ENCODE measurements at places on chromosomes 7 and 10.

- no peaks in the 10 kb centered on the region for H3K4me1 ChIP-seq
- no peak overlapping the region for H3K27ac ChIP-seq
- no peak overlapping the region for H3K4me3 ChIP-seq
- H3K27me3 ChIP-seq, result no peaks in the 10 kb centered on the region
- ATAC-seq, result no peak
- H3K36me3 ChIP-seq, result peaks cover 42% of the 10 kb centered on the region
Observed at GRCh38 chr7:6419310-6419773, 28.4 kb downstream of the DAGLB start.

DNA sequence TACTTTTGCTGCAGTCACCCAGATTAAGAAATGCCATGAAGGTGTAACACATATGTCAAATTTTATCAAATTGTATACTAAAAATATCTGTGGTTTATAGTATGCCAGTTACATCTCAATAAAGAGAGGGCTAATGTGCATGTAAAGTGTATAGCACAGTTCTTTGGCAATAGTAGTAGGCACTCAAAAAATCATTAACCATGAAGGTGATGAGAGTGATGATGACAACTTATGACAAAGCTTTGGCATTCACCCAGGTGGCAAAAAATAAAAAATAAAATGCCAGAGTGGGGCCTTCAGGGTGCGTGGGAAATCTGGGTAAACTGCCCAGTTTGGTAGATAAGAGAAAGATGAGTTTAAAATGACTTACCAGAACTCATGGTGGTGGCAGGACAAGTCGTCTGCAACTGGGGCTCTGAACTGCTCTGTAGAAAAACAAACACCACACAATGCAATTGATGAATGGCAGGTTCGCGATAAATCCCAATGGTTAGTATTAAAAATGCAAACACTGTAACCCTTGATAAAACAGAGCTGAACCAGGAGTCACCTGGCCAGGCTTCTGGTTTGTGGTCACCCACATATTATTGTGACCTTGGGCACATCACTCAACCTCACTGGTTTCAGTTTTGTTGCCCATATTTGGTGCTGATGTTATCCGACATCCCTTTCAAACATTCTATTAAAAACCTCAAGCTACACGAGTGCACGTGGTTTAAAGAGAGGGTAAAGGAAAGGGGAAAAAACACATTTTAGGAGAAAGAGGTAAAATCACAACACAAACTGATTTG, 120.2 kb downstream of the SORBS1 start:
- no peak overlapping the region for H3K27ac ChIP-seq
- ATAC-seq, result peak; percentile 86
- H3K4me3 ChIP-seq, result no peak overlapping the region

DNA sequence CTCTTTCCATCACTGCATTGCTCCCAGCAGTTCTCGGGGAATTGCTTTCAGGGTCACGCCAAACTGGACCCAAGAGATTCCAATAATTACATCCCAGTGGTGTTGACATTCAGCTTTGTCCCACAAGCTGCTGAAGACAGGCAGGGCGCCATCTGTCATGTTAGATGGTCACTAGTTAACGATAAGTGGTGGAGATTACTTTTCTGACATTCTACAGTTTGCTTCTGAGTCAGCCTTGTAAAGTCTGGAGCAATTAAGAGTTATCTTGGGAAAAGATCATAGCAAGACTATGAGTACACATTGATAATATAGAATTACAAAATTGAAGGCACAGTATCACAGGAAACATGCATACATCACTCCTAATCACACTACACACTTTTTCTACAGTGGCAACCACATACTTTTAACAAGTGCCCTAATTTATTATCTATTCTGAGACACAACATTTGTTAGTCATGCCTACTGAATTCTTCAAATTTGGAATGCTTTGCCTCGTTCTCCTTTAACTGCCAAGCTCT, 41.9 kb downstream of the SEMA3C start:
- no peaks in the 10 kb centered on the region for H3K27me3 ChIP-seq
- no peak overlapping the region for H3K27ac ChIP-seq
- H3K36me3 ChIP-seq, result no peaks in the 10 kb centered on the region
- H3K4me3 ChIP-seq, result no peak overlapping the region
- ATAC-seq, result no peak

DNA sequence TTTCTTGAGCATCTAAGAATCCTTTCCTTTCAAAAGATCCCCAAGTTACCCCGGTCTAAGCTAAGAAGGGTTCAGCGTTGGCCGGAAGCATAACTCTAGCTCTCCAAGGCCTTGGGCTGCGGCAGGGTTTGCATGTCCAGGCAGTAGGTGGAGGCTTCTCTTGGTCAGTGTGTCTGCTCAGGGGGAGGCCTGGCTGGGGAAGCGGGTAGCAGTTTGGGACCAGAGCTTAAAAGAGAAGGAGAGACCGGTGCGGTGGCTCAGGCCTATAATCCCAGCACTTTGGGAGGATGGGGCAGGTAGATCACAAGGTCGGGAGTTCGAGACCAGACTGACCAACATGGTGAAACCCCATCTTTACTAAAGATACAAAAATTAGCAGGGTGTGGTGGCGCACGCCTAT, 226.3 kb downstream of the MGMT start:
- no peaks in the 10 kb centered on the region for H3K27me3 ChIP-seq
- no peaks in the 10 kb centered on the region for H3K36me3 ChIP-seq
- no peak for ATAC-seq
- no peak overlapping the region for H3K27ac ChIP-seq
- peaks cover 5% of the 10 kb centered on the region for H3K4me1 ChIP-seq
- H3K4me3 ChIP-seq, result no peak overlapping the region

DNA sequence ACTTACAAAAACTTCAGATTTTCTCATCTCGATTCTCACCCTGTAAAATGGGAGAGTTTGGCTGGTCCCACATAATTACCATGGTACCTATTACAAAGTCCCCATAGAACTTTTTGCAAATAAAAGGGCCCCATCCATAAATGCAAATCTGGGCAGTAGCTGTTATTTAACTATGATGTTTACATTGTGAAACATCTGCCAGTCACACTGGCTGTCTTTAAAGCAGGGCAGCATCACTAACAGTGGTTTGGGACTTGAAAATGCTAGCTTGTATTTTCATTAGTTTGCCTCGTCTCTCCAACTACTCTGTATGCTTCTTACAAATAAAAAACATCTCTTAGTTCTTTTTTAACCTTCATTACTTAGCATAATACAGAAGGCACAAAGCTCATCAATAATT, 240.7 kb downstream of the FZD1 start:
- no peak overlapping the region for H3K27ac ChIP-seq
- H3K36me3 ChIP-seq, result no peaks in the 10 kb centered on the region
- H3K4me3 ChIP-seq, result no peak overlapping the region
- ATAC-seq, result no peak
- H3K4me1 ChIP-seq, result no peaks in the 10 kb centered on the region
- H3K27me3 ChIP-seq, result no peaks in the 10 kb centered on the region

DNA sequence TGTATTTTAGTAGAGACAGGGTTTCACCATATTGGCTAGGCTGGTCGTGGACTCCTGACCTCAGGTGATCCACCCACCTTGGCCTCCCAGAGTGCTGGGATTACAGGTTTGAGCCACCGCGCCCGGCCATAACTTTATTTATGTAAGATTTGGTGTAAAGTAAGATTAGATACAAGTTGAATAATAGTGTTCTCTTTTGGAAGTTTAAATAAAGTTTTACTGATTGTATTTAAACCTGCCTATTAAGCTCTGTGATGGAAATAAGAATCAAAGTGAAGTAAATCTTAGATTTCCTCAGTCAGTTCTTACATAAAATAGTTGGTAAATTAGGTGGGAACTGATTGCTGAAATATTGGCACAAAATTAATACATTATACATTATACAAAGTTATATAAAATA, 86.0 kb downstream of the MKLN1 start:
- no peaks in the 10 kb centered on the region for H3K4me1 ChIP-seq
- ATAC-seq, result no peak
- H3K4me3 ChIP-seq, result no peak overlapping the region
- peaks cover 92% of the 10 kb centered on the region for H3K36me3 ChIP-seq
- no peak overlapping the region for H3K27ac ChIP-seq

DNA sequence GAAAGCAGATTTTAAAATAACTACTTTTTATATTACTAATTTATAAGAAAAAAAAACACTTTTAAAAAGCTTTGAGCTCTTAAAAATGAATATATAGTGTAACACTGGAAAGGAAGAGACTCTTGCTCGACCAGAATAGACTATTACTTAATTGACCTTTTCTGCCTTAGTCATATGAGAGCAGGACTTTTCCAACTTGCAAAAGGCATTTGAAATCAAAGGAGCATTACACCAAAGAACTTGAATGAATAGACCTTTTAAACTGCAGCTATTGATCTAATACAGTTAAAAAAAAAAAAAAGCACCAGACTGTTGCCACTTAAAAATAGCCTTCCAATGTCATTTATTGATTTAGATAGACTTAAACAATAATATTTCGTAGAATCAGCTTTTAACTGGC, 17.2 kb upstream of the SEMA3D start:
- no peak overlapping the region for H3K4me3 ChIP-seq
- H3K4me1 ChIP-seq, result no peaks in the 10 kb centered on the region
- H3K27me3 ChIP-seq, result no peaks in the 10 kb centered on the region
- ATAC-seq, result no peak
- H3K27ac ChIP-seq, result no peak overlapping the region

GRCh38 chr7:12256090-12256489, 45.0 kb downstream of the TMEM106B start:
- no peak overlapping the region for H3K27ac ChIP-seq
- H3K36me3 ChIP-seq, result no peaks in the 10 kb centered on the region
- no peak overlapping the region for H3K4me3 ChIP-seq
- peak; percentile 38 for ATAC-seq
- peaks cover 10% of the 10 kb centered on the region for H3K4me1 ChIP-seq

- peaks cover 13% of the 10 kb centered on the region for H3K4me1 ChIP-seq
- H3K36me3 ChIP-seq, result peaks cover 12% of the 10 kb centered on the region
- peak; percentile 98 for ATAC-seq
- no peak overlapping the region for H3K27ac ChIP-seq
- H3K4me3 ChIP-seq, result no peak overlapping the region
- no peaks in the 10 kb centered on the region for H3K27me3 ChIP-seq
Observed at GRCh38 chr7:24786941-24787340, 29.7 kb upstream of the GSDME start.

DNA sequence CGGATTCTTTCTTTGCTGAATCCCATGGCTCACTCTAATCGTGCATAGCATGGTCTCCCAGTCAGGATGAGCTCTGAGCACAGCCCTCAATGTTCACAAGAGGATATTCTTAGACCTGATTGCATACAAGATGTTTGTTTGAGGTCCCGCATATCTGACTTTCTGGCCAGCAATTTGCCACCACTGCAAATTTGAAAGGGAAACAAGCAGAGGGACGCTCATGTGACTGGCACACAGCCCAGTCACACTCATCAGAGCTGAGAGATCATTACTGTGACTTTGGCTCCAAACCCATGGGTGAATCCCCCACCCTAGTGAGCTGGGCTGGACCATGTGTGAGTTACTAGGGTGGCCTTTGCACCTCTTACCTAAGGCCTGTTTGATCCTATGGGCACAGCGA, 9.9 kb downstream of the TAS2R41 start:
- H3K36me3 ChIP-seq, result no peaks in the 10 kb centered on the region
- H3K4me3 ChIP-seq, result no peak overlapping the region
- H3K27ac ChIP-seq, result no peak overlapping the region
- peaks cover 12% of the 10 kb centered on the region for H3K4me1 ChIP-seq
- no peak for ATAC-seq

DNA sequence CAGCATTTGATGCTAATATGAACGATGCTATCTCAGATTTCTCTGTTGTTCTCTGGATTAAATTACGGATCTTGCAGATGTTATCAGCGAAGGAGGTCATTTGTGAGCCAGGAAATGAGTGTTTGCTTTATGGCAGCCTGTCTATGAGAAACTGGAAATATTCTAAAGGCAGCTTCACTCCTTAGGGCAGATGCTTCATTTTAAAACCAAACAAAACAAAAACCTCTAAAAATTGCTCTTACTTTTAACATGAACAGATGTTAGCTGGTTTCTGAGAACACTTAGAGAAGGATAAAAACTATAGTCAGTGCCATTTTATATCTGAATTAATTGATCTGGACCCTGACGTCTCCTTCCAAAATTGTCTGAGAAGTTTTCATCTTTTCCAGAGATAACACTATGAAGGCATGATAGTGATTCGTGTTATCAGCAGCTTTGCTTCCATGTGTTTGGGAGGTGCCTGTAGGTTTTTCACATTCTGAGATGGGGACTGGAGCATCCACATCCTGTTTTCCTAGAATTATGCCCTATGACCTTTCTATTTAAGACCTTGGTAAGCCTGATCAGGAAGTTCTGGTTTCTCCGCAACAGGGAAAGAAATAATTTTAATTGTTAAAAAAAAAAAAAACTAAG, 53.1 kb downstream of the CPED1 start:
- H3K36me3 ChIP-seq, result no peaks in the 10 kb centered on the region
- no peak overlapping the region for H3K4me3 ChIP-seq
- peaks cover 3% of the 10 kb centered on the region for H3K27me3 ChIP-seq
- no peak for ATAC-seq
- no peak overlapping the region for H3K27ac ChIP-seq

DNA sequence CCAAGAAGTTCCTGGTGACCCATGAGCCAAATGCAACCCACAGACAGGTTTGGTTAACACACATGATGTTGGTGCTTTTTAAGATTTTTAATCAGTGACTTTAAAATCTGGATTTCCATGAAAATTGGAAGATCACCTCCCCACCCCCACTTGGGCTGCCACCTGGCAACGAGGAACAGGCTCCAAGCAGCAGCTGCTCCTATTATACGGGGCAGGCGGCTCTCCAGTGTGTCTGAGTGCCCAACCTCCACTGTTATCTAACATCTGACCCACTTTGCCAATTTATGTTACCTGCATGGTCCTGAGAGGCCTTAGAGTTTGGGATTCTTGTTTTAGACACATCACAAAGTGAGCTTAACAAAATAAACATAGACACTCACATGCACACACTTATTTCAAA, 56.4 kb downstream of the SGMS1 start:
- no peaks in the 10 kb centered on the region for H3K27me3 ChIP-seq
- H3K36me3 ChIP-seq, result peaks cover 5% of the 10 kb centered on the region
- H3K4me1 ChIP-seq, result no peaks in the 10 kb centered on the region
- no peak for ATAC-seq

- peak overlapping the region; percentile 86 for H3K27ac ChIP-seq
- peaks cover 44% of the 10 kb centered on the region for H3K36me3 ChIP-seq
- H3K4me1 ChIP-seq, result peaks cover 68% of the 10 kb centered on the region
- H3K4me3 ChIP-seq, result peak overlapping the region; percentile 85
Observed at GRCh38 chr7:150479023-150479716, 28.7 kb downstream of the GIMAP8 start.

- no peak for ATAC-seq
- H3K27ac ChIP-seq, result no peak overlapping the region
- H3K36me3 ChIP-seq, result no peaks in the 10 kb centered on the region
- no peaks in the 10 kb centered on the region for H3K4me1 ChIP-seq
- no peaks in the 10 kb centered on the region for H3K27me3 ChIP-seq
Observed at GRCh38 chr10:35232527-35232926, 103.8 kb upstream of the CCNY start.

GRCh38 chr10:94001416-94001810, 7.7 kb downstream of the PLCE1 start:
- no peak for ATAC-seq
- H3K4me1 ChIP-seq, result no peaks in the 10 kb centered on the region
- H3K27ac ChIP-seq, result no peak overlapping the region

DNA sequence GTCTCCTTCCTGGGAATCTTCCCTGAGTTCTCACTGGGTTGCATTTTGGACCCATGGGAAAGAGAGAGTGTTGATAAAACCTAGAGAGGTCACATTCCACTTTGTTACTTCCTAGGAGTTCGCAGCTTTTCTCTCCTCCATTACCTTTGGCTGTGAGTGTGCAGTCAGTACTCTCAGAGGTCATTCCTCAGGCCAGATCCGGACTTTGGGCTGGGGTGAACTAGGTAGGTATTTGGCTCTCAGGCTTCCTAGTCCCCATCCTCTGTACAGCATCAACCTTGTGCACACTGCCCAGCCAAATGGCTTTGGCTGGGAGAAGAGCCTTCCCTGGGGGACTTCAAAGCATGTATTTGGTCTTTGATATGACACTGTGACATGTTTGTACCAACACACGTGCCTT, 508.1 kb downstream of the LRMDA start:
- no peak for ATAC-seq
- no peak overlapping the region for H3K27ac ChIP-seq
- H3K4me3 ChIP-seq, result no peak overlapping the region
